ENCODE measurements at places on chromosomes 16 and 17.

GRCh38 chr17:492022-492413 lies 139.4 kb upstream of the RPH3AL start:
- no peak for DNase-seq

DNA sequence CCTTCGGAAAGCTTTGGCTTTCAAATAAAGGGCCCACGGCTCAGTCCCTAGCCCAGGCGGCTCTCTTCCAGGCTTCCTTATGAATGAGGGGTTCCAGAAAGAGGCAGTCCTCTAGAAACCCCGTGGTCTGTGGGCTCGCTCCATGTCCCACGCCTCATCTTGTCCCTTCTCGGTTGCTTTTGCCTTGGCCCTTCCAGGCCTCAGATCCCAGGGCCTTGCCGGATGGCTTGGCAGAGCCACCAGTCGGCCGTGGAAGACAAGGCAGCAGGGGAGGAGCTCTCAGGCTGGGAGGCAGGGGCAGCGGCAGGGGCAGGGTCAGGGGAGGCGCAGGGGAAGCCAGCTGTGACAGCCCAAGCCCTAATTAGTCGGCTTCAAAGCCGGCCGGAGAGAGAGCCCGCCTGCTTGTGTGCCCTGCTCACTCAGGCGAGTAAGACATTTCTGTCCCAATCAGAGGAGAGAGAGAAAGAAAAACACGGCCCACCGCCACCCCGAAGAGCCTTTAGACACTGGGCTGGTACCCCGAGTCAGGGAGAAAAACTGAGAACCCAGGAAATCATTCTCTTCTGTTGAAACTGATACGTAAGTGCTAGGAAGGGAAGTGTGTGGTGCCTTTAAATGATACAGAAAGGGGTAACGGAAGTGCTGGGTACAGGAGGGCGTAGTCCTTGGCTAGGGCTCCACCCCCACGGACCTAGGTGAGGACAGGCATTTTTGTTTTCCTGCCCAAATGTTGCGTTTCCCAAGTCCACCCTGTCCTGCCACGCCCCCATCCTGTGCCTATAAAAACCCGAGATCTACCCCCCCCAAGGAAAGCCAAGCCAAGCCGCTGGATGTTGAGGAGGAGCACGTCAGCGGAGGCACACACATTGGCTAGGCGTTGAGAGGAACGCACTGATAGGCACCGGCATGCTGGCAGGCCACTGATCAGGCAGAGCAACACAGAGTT lies 27.8 kb upstream of the MEIOC start:
- DNase-seq, result no peak

DNA sequence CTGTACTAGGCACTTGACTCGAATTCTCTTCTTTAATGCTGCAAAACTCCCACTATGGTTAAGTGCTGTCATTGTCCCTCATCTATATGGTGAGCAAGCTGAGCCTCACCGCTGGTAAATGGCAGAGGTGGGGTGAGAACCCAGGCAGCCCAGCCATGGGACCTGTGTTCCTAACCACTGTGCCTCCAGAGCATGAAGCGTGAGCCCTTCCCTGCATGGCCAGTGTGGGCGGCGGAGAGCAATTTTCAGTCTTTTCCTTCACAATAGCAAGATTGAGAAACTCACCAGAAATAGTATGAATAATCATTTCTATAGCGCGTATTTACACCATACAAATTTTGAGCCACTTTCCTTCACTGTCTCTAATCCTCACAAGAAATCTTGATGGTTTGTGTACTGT lies 9.2 kb downstream of the BFAR start:
- no peak for DNase-seq

- no peak for DNase-seq
These were observed 231.1 kb upstream of the SALL1 start for GRCh38 chr16:51382211-51382610.

DNA sequence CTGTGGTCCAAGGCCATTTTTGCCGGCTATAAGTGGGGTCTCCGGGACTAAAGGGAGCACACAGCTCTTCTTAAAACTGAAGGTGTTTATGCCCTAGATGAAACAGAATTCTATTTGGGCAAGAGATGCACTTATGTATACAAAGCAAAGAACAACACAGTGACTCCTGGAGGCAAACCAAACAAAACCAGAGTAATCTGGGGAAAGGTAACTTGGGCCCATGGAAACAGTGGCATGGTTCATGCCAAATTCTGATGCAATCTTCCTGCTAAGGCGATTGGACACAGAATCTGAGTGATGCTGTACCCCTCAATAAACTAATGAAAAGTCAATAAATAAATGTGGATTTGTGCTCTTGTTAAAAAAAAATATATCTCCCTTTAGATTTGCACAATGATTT lies 20.2 kb upstream of the SHISA9 start:
- no peak for DNase-seq

GRCh38 chr16:53646506-53646905 lies 57.2 kb downstream of the RPGRIP1L start:
- DNase-seq, result no peak

GRCh38 chr17:68763562-68763961 lies 162.4 kb upstream of the FAM20A start:
- no peak for DNase-seq

GRCh38 chr17:48610282-48611211 lies at the start of gene HOXB7:
Gene HOXB7, minus strand, starts transcription at chr17:48611017. Its CDS starts 99 bp downstream, at chr17:48610918.
- DNase-seq, result peak; percentile 80

DNA sequence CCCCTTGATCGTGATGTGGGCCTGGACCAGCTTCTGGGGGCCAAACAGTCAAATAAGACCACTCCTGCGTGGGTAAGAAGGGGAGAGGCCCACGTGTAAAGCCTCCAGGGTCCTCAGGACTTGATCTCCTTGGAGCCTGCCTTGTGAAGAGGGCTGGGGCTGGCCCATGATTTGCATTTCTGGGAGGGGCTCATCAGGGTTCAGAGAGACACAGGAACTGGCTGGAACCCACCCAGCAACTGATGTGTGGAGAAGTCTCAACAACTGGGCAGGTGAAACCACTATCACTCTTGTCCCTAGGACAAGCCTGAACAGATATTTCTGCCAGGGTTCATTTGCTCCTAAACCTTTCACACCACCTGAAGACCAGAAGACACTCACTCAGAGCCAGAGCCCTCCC lies 214.7 kb downstream of the ZNF423 start:
- no peak for DNase-seq

DNA sequence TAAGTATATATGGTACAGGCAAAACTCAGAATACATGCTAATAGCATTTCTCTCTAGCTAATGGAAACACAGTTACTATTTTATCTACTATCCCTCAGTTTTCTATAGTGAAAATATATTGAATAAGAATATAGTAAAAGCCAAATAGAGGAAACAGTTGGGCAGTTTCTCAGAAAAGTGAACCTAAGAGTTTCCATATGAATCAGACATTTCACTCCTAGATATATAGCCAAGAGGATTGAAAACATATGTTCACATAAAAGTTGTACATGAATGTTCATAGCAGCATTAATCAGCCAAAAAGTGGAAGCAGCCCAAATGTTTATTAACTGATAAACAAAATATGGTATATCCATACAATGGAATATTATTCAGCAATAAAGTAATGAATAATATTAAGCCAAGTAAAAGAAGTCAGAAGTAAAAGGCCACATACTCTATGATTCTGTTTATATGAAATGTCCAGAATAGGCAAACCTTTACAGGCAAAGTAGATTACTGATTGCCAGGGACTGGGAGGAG lies 134.6 kb downstream of the CYB561 start:
- no peak for DNase-seq

GRCh38 chr17:22202702-22203101 lies 510.4 kb downstream of the KCNJ18 start:
- no peak for DNase-seq

Data from activated naive CD8-positive, alpha-beta T cell treated with anti-CD3 and anti-CD28 coated beads, Interleukin-2, amount 10 ng/mL, durations not matched to agents 7 days and 5 days (primary cell).